ENCODE measurements at places on chromosomes 13 and 19.
A peak's percentile ranks its signal among the peaks of the same experiment; 100 is the strongest.

- no peak for DNase-seq
Observed at GRCh38 chr19:6126335-6126974, 9.0 kb upstream of the ACSBG2 start.

DNA sequence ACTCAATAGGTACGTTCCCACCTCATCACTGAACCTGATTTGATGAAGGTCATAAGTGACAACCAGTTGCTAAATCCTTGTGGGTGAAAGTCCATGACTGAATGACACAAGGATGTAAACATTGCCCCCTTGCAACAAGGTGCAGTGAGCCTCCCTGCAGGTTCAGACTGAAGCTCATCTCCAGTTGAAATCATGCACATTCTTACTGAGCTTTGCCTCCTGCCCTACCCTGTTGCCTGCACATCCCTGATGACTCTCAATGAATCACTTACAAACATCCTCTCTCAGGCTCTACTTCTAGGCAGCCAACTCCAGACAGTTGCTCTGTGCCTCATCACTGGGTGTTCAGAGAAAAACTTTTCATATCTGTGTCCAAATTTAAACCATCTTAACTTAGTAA, 42.5 kb upstream of the ARGLU1 start:
- no peak for DNase-seq

GRCh38 chr13:67228031-67228430, 2.1 kb downstream of the PCDH9 start:
- no peak for DNase-seq

- DNase-seq: no peak
Observed at GRCh38 chr19:56116606-56117005, 4.5 kb downstream of the ZNF787 start.

GRCh38 chr19:52351512-52351911, 15.5 kb downstream of the ZNF610 start:
- no peak for DNase-seq

DNA sequence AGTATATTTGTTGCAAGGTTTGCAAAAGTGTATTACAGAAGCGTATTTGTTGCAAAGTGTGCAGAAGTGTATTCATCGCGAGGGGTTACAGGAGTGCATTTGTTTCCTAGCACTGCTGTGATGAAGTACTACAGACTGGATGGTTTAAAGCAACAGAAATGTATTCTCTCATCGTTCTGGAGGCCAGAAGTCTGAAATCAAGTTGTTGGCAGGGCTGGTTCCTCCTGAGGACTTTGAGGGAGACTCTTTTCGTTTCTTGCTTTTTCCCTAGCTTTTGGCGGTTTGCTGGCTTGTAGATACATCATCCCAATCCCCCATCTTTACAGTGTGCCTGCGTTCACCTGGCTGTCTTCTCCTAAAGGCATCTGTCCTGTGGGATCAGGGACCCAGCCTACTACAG, 127.9 kb upstream of the USP29 start:
- no peak for DNase-seq

DNA sequence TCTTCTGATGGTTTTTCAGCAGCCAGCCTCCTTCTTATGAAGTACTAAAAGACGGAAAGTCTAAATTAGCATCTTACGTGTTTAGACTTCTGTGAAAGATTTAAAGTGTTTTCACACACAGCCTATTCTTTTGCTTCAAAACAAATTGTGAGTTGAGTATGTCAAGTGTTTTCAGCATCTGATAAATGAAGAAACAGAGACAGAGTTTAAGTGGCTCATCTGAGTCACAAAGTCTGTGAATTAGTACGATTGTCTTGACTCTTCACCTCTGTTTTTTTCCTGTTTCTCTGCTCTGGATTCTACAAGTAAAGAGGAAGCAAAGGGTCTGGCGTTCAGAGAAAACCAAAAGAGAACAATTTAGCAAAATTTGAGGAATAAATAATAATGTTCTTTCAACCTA, 116.4 kb downstream of the FRY start:
- no peak for DNase-seq

DNA sequence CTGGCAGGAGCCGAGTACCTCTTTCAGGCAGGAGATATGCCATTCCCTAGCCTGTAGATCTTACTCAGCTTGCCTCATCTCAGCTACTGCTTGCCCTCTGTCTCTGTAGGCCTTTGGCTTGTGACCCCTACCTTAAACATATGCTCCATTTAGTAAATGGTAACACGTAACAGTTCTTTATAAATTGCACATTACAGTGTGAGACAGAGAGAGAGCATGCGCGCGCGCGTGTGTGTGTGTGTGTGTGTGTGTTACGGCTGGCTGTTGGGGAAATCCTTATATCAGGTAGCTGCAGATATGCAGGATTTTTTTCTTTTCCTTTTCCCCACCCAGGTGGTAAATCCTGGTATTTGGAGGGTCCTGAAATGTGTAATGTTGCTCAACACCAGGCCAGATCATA, 4.2 kb downstream of the SPINT2 start:
- DNase-seq: no peak

GRCh38 chr19:15436012-15436825, 13.5 kb downstream of the WIZ start:
- no peak for DNase-seq

DNA sequence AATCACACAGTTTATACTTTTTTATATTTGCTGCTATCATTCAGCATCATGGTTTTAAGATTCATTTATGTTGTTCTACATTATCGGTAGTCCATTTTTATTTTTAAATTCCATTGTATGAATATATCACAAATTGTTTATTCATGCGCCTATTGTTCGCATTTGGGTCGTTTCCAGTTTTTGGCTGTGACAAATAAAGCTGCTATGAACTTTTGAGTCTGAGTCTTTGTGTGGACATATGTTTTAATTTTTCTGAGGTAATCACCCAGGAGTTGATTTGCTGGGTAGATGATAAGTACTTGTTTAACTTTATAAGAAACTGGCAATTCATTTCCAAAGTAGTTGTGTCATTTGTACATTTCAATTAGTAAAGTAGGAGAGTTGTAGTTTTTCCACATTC, 74.2 kb upstream of the CSNK1A1L start:
- no peak for DNase-seq

- no peak for DNase-seq
Observed at GRCh38 chr19:8416796-8417195, 3.7 kb downstream of the MARCHF2 start.

- no peak for DNase-seq
Observed at GRCh38 chr19:6056801-6057650, 53.3 kb downstream of the RFX2 start.

GRCh38 chr13:93552596-93552995, 326.0 kb downstream of the GPC6 start:
- DNase-seq: no peak

GRCh38 chr19:34118879-34119748, 53.2 kb upstream of the LSM14A start:
- DNase-seq: no peak

DNA sequence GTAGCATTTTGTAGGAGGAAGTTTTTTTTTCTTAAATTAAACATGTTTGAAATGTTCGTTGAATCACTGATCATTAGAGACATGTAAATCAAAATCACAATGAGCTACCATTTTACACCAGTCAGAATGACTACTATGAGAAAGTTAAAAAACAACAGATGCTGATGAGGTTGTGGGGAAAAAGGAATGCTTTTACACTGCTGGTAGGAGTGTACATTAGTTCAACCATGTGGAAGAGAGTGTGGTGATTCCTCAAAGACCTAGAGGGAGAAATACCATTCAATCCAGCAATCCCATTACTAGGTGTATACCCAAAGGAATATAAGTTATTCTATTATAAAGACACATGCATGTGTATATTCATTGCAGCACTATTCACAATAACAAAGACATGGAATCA, 122.0 kb upstream of the ARGLU1 start:
- DNase-seq: no peak

- DNase-seq: no peak
Observed at GRCh38 chr19:44925114-44925891, 10.9 kb downstream of the APOC1 start.

DNA sequence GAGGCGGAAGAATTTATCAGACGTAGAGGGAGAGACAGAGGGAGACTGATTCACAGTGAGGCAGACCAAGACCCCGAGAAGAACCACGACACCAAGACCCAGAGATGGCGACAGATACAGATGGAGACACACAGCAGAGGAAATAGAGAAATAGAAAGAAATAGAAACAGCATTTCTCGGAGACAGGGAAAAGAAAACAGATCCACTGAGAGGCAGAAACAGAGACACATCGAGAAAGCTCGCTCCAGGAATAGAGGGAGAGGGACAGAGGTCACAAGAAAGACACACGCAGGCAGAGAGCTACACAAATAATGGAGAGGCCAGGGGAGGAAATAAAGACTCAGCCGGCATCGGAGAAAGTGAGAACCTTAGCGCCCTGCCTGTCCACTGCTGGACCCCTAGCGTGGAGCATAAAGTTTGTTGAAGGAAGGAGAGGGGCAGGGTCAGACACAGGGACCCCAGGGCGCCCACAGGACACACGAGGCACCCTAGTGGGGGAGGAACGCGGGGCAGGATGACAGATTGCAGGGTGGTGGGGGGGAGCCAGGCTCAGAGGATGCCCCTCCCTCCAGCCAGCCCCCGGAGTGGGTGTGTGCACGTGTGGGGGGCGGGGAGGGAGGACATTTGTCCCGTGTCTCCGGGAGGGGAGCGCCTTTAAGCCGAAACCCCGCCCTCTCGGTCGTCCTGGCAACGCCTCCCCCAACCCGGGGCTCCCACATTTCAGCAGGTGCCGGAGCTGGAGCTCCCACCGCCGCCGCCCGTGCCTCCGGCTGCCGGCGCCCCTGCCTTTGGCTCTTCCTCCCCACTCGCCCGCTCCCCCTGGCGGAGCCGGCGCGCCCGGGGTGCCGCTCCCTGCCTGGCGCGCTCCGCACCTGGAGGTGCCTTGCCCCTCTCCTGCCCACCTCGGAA, at the start of gene PRKCG:
Gene PRKCG (plus strand): TSS at position 716 of the 909 bp plus-strand sequence. CDS start 298 bp downstream, outside the sequence.
- peak; percentile 36 for DNase-seq

DNA sequence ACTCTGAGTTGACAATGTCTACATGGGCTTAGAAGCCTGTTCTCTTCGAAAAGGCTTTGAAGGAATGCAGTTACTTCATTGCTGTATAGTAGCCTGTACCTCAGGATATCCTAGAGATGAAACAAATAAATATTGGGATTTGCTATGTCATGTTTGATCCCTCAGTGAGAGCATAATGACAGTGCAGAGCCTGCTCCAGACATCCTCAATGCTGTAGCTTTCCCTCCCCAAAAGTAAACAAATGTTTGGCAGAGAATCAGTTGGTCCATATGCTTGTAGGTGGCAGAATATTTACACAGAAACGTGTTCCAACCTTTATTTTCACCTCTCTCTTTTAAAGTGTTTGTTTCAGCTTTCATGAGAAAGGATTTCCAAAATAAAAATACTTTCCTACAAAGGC, 515.3 kb upstream of the SGCG start:
- no peak for DNase-seq

GRCh38 chr19:7480222-7480969, 8.4 kb downstream of the PEX11G start:
- no peak for DNase-seq

GRCh38 chr19:38537071-38537936, 80.4 kb downstream of the MAP4K1 start:
- no peak for DNase-seq

DNA sequence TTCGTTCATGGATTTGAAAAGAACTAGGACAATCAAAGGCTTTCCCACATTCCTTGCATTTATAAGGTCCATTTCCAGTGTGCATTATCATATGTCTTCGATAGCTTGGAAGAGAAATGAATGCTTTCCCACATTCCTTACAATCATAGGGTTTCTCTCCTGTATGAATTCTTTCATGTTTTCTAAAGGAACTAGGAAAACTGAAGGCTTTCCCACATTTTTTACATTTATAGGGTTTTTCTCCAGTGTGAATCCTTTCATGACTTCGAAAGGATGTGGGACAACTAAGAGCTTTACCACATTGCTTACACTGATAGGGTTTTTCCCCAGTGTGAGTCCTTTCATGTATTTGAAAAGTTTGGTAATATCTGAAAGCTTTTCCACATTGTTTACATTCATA, 19.8 kb downstream of the ZNF709 start:
- DNase-seq: no peak

- peak; percentile 4 for DNase-seq
Observed at GRCh38 chr13:76886005-76886291, 257 bp downstream of the KCTD12 start.
